ENCODE measurements at places on chromosomes 2 and 18.

GRCh38 chr2:162113776-162114168 is 38.3 kb downstream of the GCG start:
- DNase-seq, result peak; percentile 88

DNA sequence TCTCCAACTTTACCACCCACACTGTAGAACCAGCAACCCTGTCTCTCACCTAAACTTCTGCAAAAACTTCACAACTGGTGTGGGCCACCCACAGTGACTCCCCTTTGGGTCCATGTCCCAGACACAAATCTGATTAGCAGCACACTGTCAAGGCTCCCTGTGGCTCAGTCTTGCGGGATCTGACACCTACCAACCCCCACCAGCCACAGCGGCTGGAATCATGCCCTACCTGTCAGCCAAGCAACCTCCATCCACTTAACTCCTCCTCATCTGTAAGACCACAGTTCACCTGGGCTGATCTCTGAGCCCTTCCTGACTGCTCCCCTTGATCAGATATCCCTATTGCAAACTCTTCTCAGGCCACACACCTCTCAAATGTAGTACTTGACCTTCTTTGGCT is 14.6 kb downstream of the TCF4 start:
- DNase-seq, result no peak

GRCh38 chr2:1153920-1154319 is 203.3 kb downstream of the SNTG2 start:
- no peak for DNase-seq

DNA sequence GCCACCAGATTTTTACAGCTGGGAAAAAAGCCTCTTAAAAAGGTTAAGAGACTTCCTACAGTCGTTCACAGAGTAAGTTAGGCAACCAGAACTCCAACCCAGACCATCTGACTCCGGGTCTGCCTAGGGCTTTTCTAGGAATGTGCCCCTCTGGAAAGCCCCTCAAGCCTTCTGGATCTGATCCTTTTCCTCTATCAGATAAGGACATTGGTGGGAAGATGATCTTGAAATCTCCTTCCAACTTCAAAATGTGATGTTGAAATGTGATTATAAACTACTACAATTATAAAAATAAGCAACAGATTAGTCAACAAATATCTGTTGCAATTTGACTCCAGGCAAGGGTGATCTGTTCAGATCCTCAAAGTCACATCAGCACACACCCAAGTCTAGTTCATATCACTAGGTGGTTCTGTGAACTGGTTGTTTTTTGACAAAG is 270.4 kb downstream of the ARHGAP15 start:
- no peak for DNase-seq

DNA sequence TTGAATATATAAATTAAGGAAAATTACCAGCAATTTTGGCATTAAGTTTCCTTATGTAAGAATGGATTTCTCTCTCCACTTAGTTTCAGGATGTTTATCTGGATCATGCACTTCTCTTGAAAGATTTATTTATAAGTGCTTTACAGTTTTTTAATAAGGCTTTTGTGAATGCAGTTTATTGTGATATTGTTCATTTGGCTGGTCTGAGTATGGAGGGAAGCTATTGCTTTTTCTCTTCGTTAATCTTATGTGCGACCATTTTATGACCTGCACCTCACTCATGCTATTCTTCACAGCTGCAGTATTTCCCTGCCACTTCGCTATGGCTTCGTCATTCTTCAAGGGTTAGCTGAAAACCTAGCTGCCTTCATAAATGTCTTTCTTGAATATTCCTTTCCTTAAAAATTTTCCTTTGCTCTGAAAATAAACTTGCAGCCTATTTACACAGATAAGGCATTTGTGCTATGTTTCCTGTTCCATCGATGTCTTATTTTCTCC is 233.4 kb downstream of the SOCS6 start:
- no peak for DNase-seq

GRCh38 chr2:134508391-134508790 is 210.4 kb downstream of the TMEM163 start:
- DNase-seq, result no peak
